ENCODE measurements at places on chromosomes 12 and 14.

GRCh38 chr14:96058576-96059200, 19.5 kb downstream of the C14orf132 start:
- no peak for DNase-seq

DNA sequence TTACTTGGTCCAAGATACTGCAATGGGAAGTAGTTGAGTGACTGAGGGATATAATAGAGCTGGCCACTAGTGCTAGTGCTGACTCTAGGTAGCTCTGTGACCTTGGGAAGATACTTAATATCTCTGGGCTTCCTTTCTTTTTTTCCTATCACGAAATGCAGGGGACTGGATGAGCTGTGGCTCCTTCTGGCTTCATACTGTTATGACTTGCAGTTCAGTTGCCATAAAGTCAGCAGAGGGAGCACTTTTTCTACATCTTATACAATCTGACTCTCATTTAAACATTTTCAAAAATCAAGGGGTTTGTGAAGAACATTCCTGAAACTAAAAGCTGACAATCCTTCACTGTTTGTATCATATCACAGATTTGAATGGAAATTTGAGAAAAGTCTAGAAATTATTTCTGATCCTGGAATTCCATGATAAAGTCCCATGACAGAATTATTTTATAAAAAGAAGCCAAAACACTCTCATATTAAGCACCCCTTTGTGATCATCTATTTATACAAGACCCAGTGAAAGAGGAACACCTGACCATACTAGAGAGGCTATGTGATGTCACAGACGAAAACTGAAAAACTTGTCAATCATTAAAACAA, 5.3 kb downstream of the BHLHE41 start:
- no peak for DNase-seq

- DNase-seq, result no peak
Measured at GRCh38 chr12:33588725-33589405, 149.2 kb upstream of the SYT10 start.

DNA sequence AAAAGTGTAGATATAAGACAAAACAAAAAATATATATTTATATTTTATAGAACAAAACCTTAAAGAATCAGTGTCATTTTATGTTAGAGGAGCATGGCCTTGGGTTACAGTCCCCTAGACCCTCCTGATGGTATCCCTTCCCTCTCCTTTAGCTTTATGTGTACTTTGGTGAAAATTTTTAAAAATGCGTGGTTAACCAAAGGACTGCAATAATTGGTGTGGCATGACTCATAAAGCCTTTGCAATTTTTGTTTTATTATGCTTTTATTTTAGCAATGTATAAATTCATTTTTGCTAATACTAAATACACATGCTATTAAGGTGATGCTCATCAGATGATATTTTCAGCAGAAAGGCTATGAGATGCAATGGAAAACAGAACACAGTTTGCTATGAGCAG, 264.4 kb downstream of the SYT1 start:
- no peak for DNase-seq

DNA sequence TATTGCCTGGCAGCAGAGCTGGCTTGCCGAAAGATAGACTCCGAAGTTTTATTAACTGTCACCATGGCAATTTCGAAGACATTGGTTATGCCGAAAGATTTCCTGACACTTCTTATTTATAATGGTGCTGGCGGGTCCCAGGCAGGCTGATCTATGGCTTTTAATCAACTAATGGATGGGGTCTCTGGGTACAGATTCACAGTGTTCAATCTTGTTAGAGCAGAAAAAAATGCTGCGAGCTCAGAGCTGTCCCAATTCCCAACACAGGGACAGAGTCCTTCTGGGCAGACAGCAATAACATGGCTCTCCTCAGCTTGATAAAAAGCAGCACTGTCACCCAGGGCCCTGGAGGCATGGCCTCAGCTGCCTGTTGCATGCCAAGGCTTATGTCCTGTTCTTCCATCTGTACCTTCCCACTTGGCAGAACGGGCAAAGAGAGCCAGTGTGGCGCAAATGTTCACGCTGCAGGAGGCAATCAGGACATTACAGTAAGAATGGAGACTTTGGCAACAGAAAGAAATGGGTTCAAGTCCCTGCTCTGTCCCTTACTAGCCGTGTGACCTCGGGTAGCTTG, 228.2 kb upstream of the PWP1 start:
- DNase-seq, result no peak

Data from activated CD4-positive, alpha-beta T cell treated with anti-CD3 and anti-CD28 coated beads for 36 hours (primary cell).